Stimulated activated CD4-positive, alpha-beta T cell treated with anti-CD3 and anti-CD28 coated beads, TNF-alpha, amount 100 ng/mL, for 24 hours (primary cell): ENCODE measurements at places on chromosomes 13 and 19.

GRCh38 chr19:33685541-33685940, 63.8 kb downstream of the CHST8 start:
- DNase-seq, result no peak

GRCh38 chr19:7926021-7926726, at the start of gene CTXN1:
CTXN1 (minus strand) TSS chr19:7926135; CDS start chr19:7925538, 597 bp downstream.
- DNase-seq, result peak; percentile 77

GRCh38 chr19:518598-519231, 11.4 kb downstream of the TPGS1 start:
- peak; percentile 50 for DNase-seq

- DNase-seq, result no peak
Observed at GRCh38 chr13:113397608-113398425, 33.9 kb upstream of the GRTP1 start.

DNA sequence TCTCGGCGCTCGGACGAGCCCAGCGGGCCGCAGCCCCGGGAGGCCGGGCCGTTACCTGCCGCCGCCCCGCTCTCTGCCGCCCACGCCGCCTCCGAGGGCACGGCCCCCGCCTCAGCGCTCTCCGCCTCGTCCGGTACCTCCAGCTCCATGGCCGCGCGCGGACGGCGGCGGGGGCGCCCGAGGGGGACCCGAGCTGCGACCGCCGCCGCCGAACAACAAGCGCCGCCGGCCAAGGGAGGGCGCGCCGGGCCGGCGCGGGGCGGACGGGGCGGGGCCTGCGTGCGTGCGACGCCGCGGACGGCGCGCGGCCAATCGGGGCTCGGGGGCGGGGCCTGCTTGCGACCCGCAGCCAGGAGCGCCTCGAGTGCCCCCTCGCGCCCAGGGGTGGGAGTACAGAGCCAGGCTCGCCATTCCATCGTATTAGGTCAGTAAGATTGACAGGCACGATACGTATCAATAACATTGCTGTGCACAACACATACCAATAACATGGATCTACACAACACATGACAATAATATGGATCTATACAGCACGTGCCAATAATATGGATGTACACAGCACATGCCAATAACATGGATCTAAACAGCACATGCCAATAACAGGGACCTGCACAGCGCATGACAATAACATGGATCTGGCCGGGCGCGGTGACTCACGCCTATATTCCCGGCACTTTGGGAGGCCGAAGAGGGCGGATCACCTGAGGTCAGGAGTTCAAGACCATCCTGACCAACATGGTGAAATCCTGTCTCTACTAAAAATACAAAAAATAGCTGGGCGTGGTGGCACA, at the start of gene PIP5K1C:
Gene PIP5K1C, minus strand, starts transcription at position 227 of the 791 bp plus-strand sequence. Its CDS starts 78 bp downstream, at position 149.
- DNase-seq, result peak; percentile 85

GRCh38 chr13:31649766-31650165, 89.6 kb upstream of the RXFP2 start:
- no peak for DNase-seq

DNA sequence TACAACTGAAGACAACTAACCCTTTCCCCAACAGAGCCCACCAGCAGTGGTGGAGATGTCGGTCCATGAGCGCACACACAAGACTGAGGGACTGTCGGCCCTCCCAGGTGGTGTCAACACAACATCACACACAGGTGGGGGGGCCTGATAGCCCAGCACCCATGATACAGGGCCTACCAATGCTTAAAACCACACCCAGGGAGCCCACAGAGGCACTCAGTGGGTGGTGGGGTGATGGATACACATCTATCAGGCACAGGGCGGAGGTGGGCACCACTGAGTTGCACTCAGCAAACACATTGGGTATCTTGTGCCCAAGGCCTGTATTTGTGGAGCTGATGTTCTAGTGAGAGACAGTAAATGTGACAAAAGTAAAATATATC, 7.0 kb upstream of the ZFP36 start:
- DNase-seq, result no peak

GRCh38 chr13:21850013-21851006, 179.4 kb downstream of the FGF9 start:
- DNase-seq, result no peak

- DNase-seq, result no peak
Observed at GRCh38 chr13:44662515-44662914, 86.4 kb upstream of the TSC22D1 start.

GRCh38 chr13:95360464-95361097, 59.3 kb upstream of the ABCC4 start:
- no peak for DNase-seq

DNA sequence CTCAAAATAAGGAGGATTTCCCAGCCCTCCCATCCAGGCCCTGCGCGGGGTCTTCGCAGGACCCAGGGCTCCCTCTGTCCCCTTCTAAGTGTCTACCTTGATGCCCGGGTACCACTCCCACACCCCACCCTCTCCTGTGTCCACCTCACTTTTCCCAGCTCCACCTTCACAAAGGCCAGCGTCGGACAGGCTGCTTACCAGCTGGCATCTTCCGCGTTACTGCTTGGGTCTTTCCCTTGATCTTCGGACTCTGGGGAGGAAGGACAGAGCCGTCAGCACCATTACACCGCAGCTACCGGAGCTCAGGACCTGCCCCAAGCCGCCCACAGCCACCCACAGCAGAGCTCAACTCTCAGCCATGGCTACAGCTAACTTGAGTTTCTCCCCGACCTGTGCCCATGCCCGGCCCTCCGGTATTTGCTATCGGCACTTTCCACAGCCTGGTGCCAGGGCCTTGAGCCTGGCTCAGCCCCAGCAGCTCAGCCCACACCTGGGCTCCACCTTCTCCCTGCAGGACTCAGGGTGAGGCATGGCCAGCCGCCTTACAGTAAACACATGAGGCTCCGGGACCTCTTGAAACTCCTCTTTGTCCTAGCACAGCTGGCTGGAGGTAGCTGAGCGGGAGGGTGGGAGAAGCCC, 3.8 kb downstream of the C13orf46 start:
- DNase-seq, result no peak

DNA sequence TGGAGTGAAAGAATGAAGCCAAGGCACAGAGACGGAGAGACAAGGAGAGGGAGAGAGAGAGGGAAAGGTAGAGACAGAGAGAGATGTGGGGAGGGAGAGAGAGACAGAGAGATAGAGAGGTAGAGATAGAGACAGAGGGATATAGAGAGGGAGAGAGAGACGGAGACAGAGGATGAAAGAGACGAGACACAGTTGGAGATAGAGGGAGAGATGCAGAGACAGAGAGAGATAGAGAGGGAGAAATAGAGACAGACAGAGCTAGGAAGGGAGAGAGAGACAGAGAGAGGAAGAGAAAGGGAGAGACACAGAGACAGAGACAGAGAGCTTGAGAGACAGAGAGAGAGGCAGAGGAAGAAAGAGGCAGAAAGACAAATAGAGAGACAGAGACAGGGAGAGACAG, 4.5 kb upstream of the CSNK1G2 start:
- no peak for DNase-seq

DNA sequence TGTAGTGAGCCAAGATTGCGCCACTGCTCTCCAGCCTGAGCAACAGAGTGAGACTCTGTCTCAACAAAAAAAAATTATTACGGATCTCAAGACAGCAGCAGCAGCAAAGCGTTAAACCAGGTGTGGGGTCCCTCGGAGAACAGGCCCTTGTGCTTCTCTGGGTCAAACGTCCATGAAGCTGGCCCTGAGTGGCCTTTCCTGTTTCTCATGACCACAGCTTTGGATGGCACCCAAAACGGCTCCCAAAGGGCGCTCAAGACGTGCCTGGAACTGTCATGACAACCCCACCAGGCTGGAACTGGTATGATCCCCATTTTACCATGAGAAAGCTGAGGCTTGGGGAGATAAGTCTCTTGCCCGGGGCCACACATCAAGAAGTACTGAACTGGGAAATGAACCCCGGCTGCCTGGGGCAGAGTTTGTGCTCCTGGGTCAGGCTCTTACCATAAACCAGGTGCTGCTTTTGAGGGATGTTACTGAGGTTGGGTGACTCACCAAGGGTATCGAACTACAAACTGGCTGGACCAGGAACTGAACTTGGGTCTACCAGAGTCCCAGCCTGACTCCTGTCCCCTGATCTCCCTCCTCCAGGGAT, 11.6 kb upstream of the SAMD1 start:
- DNase-seq, result no peak

DNA sequence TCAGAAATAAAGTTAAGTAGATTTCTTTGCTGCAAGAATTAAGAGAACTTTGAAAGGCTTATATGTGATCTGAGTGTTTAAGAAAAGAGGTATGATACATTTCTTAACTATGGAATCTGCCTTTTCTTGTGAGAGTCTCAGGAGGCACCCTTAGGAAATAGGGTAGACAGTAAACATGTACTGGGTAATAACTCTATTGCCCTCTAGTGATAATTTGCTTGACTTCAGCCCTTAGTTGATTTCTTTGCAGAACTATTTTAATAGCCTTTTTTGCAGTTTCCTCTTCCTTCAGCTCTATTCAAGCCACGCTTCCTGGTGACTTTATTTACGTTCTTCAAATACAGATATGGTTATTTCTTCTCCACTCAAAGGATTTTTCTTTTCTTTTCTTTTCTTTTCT, 37.0 kb upstream of the CCNA1 start:
- no peak for DNase-seq

DNA sequence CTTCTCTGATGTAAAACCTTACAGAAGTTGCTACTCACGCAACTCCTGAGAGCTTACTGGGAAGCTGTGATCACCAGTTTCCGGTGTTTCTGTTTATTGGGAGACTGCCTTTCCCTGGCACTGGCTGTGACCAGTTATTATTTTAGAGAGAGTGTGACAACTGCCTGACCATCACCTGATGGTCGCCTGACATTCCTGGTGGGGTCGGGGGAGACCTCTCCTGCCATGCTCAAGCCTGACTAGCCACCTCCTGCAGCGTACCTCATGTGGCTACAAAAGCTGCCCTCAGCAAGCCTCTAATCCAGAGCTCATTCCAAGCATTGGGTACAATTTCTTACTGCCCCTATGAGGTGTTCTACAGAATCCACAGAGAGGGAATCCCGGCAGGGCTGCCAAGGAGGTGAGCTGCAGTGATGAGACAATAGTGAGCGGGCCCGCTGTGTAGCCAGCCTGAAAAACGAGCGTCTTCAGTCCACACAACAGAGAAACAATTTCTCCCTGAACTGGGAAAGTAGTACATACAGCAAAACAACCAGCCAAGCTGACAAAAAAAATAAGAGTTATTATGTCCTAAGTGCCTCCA, 28.7 kb downstream of the GJA3 start:
- DNase-seq, result no peak

DNA sequence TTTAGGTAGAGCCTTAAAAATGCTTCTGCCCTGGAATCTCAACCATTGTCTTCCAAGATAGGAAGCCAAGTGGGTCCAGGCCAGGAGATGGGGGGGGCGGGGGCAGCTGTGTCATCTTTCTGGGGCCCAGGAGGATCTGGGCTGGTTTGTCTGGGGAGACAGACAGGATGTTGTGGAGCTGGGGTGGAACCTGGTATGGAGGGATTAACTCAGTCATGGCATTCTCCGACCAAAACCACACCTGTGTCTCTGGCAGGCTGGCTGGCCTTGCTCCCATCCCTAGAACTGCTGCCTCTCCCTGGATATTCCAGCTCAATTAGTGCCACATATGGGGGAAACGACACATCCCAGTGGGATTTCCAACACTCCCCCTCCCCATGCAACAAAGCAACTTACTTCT, 2.7 kb upstream of the MAP2K7 start:
- no peak for DNase-seq

DNA sequence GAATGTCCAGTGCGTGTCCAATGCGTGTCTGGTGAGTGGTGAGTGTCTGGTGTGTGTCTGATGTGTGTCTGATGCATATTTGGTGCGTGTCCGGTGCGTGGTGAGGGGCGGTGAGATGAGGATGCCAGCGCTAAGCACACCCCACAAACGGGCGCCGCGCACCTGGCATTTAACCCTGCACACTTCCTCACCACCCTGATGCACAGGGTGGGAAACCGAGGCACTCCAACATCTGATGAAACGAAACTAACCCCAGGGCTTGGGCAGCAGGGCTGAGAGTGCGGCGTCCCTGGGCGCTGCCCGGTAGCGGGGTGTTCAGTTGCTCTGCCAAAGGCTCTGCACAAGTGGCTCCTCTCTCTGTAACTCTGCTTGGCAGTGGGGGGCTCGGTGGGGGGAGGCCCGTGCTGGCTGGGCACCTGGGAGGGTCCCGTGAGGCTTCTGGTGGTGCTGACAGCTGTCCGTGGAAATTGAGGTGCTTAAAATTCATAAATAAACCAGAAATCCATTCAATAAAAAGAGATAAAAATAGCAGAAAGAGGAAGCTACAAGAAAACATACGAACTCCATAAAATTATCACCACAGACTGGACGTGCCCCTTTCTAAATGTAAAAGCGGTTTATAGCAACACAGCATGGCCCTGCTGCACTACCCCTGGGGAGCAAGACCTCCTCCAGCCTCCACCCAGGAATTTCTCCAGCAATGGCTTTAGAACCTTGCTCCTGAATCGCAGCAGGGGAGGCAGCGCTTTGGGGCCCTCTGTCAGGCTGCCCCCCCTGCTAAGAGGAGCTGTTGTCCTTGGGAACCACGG, 76.0 kb downstream of the RASA3 start:
- no peak for DNase-seq

DNA sequence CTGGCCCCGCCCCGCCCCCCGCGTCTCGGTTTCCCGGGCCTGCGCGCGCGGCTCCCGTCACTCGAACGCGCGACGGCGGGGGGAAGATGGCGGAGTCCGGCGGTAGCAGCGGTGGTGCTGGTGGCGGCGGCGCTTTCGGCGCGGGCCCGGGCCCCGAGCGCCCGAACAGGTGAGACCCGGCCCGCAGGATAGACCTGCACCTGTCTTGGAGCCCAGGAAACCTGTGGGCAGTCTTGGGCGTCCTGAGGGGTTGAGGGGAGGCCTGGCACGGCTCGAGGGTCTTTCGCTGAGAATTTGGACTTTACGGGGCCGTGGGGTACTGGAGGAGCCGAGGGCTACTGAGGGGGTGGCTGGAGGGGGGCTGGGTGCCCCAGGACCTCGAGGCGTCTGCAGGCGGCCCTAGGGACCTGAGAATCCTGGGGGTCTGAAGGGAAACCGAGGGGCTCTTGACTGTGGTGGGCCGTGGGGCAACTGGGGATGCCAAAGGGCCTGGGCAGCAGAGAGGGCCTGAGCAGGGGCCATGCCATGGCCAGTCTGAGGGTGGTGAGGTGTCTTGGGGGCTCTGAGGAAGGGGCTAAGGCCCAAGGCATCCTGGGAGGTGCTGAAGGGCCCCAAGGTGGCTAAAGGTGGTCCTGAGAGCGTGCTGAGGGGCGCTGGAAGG, at the start of gene KLHL26:
Gene KLHL26, plus strand, starts transcription at position 60 of the 661 bp plus-strand sequence. Its CDS starts 27 bp downstream, at position 87.
- no peak for DNase-seq

- no peak for DNase-seq
Observed at GRCh38 chr13:39119422-39119821, 81.2 kb downstream of the NHLRC3 start.

- DNase-seq, result no peak
Observed at GRCh38 chr13:37274569-37275497, 169.4 kb upstream of the CSNK1A1L start.

DNA sequence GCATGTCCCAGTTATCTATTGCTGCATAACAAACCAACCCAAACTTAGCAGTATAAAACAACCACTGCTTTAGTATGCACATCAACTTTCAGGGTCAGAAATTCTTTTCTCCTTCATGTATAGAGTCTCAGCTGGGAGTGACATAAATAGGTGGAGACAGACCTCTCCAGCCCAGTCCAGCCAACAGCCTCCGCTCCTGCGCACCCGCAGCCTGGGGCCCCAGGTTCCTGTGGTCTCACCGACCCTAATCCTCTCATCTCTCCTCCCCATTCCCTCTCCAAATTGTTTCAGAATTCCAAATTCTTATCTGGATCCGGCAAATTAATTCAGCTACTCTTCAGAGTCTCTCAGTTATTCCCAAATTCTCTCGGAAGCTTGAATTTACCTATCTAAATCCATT, 522 bp upstream of the ATP12A start:
- no peak for DNase-seq

- no peak for DNase-seq
Observed at GRCh38 chr13:49319551-49319950, 71.8 kb downstream of the CDADC1 start.
